Stimulated activated CD4-positive, alpha-beta T cell treated with anti-CD3 and anti-CD28 coated beads, Interleukin-15, amount 100 ng/mL, for 1 hour (primary cell): ENCODE measurements at places on chromosomes 3 and 15.

DNA sequence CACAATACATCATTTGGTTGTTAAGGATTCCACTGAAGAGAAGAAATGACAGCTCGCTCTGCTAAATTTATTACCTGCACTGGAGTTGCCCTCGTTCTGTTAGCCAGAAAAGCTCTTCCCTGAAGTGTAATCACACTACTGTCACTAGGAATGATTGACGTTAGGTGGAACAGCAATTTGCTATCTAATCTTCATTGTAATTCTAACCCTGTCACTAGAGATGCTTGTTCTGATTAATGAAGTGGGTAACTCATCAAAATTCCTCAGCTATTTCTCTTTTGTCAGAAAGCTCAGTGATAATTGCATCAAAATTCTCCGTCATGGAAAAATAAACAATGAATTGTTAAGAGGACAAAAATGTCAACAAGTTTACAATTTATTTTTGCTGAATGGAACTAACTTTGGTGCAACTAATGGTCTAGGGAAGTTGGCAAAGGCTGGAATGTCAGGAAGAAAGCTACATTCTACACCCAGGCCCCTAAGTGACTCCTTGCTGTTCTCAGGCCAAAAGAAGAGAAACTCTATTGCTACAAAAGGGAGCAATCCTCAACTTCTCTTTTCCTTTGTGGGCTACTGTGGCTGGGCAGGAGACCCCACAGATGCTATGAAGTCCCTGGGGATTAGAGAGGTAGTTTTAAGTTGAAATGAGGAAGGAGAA is 34.1 kb downstream of the CCDC191 start:
- no peak for DNase-seq

- no peak for DNase-seq
These were observed 539.5 kb upstream of the AGTR1 start for GRCh38 chr3:148158210-148158609.

DNA sequence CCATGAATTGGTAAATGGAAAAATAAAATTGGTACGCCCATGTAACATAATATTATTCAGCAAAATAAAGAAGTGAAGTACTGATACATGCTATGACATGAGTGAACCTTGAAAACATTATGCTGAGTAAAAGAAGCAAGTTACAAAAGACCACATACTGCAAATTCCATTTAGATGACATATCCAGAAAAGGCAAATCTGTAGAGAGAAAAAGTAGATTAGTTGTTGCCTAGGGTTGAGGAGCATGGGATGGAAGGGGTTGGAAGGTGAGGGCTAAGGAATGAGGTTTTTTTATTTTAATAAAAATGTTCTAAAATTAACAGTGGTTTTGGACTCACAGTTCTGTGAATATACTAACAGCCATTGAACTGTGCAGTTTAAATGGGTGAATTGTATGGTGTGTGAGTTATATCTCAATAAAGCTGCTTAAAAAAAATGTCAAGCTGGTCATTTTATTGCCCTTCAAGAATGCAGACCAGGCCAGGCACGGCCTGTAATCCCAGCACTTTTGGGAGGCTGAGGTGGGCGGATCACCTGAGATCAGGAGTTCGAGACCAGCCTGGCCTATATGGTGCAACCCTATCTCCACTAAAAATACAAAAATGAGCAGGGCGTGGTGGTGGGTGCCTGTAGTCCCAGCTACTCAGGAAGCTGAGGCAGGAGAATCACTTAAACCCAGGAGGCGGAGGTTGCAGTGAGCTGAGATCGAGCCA is 8.1 kb upstream of the DLG1 start:
- DNase-seq, result no peak

DNA sequence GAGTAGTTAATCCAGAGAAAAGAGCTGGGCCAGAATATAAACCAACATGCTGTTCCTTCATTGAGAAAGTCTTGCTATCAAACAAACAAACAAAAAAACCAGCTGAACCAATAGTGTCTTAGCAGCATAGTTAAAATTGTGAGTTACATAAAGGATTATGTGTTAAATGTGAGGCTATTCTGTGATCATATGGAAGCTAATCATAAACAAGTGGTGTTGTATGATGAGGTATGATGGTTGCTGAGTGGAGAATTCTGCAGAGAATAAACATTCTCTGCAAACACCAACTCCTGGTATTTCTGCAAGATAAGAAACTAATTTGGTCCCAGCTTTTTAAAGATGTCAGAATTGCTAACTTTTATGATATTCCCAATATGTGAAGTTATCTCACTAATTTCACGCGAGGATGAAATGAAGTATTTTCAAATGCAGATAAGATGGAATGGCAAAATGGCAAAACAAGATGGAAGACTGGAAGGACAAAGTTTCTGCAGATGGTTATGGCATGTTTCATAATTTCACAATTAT is 22.9 kb upstream of the SPESP1 start:
- no peak for DNase-seq

DNA sequence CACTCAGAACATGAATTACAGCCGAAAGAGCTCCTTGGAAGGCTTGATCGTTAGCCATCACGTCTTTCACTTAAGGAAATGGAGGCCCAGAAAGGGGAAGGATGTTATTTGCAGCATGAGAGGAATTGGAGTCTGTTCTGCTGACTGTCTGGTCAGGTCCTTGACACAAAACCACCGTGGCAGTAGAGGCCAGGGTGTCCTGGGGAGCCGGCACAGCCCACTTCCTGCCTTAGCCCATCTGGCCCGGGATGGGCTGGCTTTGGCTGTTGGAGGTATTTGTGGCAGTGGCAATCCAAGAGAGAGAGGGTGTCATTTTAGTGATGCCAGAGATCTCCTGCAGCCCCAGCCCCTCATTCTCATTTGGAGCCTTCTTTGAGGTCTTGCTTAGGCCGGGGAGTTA is 37.4 kb downstream of the ST6GAL1 start:
- no peak for DNase-seq
